Osteoblast (primary cell): ENCODE measurements at places on chromosomes 12 and 14.
A peak's percentile ranks its signal among the peaks of the same experiment; 100 is the strongest.

- DNase-seq, result no peak
- H3K27ac ChIP-seq, result no peak overlapping the region
- no peak overlapping the region for H3K4me3 ChIP-seq
- H3K27me3 ChIP-seq, result peaks cover 11% of the 10 kb centered on the region
- peaks cover 6% of the 10 kb centered on the region for H3K4me1 ChIP-seq
Measured at GRCh38 chr12:113145720-113146551, 3.6 kb upstream of the CFAP73 start.

- H3K27me3 ChIP-seq, result no peaks in the 10 kb centered on the region
- no peaks in the 10 kb centered on the region for H3K36me3 ChIP-seq
- H3K4me3 ChIP-seq, result no peak overlapping the region
- DNase-seq, result no peak
- H3K4me1 ChIP-seq, result no peaks in the 10 kb centered on the region
Measured at GRCh38 chr12:48285751-48286650, 64.7 kb downstream of the ZNF641 start.

GRCh38 chr12:123148655-123149054, 2.2 kb downstream of the PITPNM2 start:
- no peaks in the 10 kb centered on the region for H3K27me3 ChIP-seq
- peaks cover 16% of the 10 kb centered on the region for H3K4me1 ChIP-seq
- no peaks in the 10 kb centered on the region for H3K36me3 ChIP-seq
- no peak overlapping the region for H3K27ac ChIP-seq
- no peak overlapping the region for H3K4me3 ChIP-seq

- H3K36me3 ChIP-seq, result peaks cover 12% of the 10 kb centered on the region
- peaks cover 31% of the 10 kb centered on the region for H3K4me1 ChIP-seq
- peak overlapping the region; percentile 86 for H3K4me3 ChIP-seq
- H3K27me3 ChIP-seq, result no peaks in the 10 kb centered on the region
- H3K27ac ChIP-seq, result peak overlapping the region; percentile 98
Measured at GRCh38 chr12:57086493-57087009, 2.4 kb upstream of the NAB2 start.
